ENCODE measurements at places on chromosomes 6 and 20.
A peak's percentile ranks its signal among the peaks of the same experiment; 100 is the strongest.

- DNase-seq = no peak
Measured at GRCh38 chr6:129713806-129714333, 3.9 kb upstream of the ARHGAP18 start.

DNA sequence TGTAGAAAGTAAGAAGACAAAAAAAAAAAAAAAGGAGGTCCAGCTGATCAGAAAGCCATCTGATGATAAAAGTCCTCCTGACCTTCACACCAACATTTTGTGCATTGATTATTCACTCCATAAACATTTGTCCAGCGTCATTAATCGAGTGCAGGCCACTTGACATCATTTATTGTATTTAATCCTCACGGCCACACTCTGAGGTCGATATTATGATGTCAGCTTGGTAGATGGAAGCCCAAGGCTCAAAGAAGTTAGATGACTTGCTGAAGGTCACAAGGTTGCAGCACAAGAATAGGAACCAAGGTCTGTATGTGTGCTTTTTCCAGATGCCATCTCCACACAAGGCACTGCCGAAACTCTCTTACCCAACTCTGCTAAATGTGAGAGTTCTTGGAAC is 328.4 kb downstream of the KIF16B start:
- no peak for DNase-seq

DNA sequence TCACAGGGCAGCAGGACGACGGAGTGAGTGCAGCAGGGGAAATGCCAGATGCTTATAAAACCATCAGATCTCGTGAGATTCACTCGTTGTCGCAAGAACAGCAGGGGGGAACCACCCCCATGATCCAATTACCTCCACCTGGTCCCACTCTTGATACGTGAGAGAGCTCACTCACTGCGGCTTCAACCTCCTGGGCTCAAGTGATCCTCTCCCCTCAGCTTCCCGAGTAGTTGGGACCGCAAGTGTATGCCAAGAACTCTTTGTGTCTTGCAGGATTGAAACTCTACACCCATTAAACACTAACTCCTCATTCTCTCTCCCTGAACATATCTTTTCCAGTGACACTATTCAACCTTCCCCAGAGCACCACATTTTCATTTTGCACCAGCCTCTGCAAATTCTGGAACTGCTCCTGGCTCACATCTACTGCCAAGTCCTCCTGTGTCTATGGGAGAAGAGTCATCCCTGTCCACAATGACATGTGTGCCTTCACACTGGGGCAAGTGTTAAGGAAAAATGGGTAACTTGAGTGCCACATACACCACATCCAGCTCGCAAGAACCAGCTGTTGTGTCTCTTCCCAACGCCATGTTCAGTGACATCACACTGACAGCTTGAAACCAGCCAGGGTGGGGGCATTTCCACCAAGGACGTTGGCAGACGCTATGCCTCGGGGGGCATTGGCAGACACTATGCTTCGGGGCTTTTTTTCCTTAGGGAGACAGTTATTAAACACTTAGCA is 14.7 kb upstream of the TAF4 start:
- no peak for DNase-seq

GRCh38 chr6:39941138-39941537 is 6.9 kb upstream of the MOCS1 start:
- no peak for DNase-seq

DNA sequence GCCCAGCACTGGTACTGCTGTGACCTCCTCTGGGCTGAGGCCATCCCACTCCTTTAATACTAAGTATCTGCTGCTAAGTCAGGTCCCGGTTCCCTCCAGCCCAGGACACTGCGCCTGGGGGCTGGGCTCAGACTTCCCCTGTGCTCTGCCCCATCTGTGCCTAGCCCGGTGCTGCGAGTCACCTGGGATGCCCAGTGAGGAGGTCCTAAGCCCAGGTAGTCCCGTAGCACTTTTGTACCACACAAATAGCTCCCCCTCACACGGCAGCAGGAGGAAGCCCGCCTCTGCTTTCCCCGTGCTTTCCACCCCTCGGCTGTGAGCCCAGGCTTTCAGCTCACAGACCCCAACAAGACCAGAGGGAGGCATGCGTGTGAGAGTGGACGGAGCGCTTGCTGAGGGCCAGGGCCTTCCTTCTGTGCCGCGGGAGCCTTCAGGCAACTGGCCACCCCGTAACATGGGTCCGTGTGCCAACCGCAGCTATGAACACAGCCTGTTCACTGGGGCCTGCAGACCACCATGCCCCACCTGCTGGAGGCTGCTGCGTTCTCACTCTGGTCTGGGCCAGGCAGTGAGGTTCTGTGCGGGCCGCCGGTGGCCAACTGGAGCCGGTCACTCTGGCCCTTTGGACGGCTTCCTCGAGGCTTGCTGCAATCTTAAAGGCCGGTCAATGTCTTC is 79.9 kb upstream of the MPC1 start:
- DNase-seq = no peak

- no peak for DNase-seq
Measured at GRCh38 chr6:411402-412145, 20.0 kb downstream of the IRF4 start.

DNA sequence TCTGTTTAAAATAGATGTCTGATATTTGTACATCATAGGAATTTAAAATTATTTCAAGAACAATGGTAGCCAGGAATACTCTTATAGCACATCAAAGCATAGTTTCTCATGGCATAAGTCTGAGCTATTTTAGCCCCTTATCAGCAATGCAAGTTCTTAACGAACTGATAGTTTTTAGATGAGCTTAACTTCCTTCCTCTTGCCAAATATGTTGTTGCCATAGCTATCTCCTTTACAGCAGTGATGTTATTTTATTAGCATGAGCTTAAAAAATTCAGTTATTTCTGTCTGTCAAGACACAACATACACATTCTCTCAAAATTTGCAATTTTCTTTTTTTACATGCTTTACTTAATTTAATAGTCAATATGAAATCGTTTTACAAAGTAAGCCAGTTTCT is 867.2 kb downstream of the PHF3 start:
- DNase-seq = no peak

DNA sequence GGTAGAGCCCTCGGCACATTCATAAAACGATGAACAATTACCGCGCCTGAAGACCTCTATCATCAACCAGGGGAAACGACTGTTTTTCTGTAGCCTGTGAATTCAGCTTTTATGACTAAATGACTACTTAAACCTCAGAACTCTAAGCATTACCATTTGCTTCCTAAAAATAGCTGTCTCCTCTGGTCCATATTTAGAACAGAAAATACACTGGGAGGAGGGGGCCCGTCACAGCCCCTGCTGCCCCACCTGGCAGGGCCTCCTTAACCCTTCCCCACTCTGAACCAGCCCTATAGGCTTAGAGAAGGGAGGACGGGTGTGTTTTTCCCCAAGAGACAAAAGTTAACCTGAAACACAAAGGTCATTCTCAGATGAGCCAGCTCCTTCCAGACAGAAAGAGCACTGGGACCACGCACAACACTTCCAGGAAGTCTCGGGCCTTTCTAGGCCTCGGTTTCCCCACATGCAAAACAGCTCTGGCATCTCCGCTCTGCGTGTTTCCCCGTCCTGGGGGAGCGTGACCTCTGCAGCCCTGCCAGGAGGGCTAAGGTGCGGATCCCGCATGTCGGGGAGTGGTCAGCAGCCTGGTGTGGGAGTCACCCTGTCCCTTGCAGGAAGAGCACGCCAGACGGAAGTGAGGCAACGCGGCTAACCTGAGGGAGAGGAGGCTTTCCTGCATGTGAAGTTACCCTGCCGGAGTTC is 193.9 kb downstream of the DLL1 start:
- peak; percentile 40 for DNase-seq

GRCh38 chr6:105882121-105882803 is 203.9 kb upstream of the PRDM1 start:
- no peak for DNase-seq

DNA sequence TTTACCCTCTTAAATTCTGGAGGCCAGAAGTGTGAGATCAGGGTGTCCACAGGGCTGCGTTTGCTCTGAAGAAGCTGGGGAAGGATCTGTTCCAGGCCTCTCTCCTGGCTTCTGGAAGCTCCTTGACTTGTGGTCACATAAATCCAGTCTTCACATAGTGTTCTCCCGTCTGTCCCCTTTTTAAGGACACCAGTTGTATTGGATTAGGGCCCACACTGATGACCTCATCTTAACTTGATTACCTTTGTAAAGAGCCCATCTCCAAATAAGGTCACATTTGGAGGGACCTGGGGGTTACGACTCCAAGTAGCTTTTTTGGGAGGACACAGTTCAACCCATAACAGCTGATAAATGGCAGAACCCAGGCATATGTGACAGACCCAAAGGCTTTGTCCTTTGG is 20.0 kb upstream of the WFDC2 start:
- no peak for DNase-seq

- no peak for DNase-seq
Measured at GRCh38 chr20:5844063-5844681, 94.0 kb downstream of the SHLD1 start.

DNA sequence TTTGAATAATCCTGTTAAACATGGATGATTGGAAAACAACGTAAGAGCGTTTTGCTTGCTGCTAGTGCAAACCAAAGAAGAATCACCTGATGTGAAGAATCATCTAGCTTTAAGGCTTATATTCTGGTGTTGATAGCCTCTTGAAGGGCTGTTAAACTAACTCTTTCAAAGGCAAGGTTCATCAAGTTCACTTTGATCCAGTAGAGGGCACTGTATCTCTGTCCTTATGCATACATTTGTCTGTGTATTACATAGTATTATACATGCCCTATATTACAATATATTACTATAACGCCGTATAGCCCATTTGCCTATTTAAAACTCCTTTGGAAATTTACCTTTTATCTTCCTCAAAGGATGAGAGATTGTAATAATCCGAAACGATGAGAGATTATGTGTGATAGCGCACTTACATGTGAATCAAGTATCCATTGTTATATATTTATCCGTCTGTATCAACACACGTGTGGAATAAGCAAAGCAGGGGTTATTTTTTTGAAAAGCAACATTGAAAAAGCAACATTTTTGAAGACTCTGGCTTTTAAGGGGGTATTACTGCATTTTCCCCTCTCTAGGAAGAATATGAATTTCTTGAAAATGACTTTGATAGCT is 50.8 kb upstream of the NRN1 start:
- no peak for DNase-seq

DNA sequence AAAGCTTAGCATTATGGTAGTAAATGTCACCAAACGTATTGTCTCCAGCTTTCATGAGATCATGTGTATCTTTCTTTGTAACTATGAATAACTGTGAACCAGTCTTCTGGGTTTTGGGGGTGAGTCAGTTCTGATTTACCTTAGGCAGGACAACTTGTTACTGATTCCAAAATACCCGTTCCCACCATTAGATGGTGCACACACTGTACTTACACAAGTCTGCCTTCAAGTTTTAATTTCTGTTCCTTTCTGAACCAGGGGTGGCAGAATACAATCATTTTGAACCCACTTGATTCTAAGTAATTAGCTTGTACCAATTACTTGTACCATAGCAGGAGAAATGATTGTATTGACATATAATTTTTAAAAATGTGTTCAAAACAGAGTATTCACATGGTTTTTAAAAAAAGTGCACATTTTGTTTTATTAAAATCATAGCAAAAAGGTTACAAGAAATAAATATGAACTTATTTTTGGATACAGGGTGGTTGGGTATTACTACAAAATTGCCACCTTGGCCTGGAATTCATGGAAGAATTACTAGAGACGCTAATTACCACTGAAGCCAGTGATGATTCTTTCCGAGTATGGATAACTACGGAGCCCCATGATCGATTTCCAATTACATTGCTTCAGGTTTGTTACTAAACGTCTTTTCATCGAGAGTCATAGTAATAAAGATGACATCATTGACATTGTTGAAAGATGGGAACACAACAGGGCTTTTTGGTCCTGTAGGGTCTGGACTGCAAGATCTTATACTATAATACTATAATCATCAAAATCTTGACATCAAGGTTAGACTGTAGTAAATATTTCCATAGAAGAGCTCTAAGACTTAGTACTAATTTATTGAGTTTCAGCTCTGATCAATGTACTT is 75.2 kb upstream of the GLP1R start:
- DNase-seq = no peak

- no peak for DNase-seq
Measured at GRCh38 chr20:21322083-21322710, 19.1 kb downstream of the XRN2 start.

- no peak for DNase-seq
Measured at GRCh38 chr20:61576372-61576771, 324.3 kb downstream of the CDH4 start.

DNA sequence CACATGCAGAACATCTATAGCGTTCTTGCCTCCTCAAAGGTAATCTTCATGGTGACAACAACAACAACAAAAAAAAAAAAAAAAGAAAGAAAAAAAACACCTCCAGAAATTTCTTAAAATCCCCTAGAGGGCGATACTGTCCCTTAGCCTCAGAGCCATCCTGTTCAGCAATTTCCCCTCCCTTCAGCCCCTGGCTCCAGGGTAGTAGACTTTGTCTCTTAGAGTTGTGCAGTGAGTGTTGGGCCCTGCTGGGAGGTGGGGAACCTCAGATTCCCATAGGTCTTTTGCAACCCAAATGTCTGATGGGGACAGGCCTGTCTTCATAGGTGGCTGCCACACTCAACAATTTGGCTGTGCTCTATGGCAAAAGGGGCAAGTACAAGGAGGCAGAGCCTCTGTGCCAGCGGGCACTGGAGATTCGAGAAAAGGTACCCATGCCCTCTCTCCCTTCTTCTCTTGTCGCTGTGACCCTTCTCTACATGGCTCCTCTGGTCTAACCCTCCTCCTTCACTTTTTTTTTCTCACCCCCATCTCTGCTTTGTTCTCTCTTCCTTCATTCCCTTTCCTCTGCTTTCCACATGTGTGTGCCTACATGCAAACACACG is 6.0 kb upstream of the PTK7 start:
- DNase-seq = no peak

- no peak for DNase-seq
Measured at GRCh38 chr6:66735106-66735890, 1028.3 kb upstream of the EYS start.

DNA sequence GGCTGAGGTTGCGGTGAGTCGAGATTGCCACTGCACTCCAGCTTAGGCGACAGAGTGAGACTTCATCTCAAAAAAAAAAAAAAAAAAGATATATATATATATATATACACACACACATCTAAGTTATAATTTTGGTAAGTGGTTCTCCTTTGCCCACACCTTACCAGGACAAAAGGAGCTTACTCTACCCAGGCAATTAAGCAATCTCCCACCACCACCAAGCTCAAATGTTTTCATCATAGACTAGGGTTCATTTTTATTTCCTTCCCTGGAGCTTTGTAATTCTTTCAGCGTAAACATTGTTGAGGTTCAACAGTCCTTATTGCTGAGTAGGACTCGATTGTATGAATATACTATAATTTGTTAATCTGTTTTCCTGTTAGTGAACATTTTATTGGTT is 23.5 kb downstream of the AMD1 start:
- DNase-seq = no peak

GRCh38 chr20:3751675-3752385 is 15.7 kb downstream of the ADISSP start:
- DNase-seq = peak; percentile 77

DNA sequence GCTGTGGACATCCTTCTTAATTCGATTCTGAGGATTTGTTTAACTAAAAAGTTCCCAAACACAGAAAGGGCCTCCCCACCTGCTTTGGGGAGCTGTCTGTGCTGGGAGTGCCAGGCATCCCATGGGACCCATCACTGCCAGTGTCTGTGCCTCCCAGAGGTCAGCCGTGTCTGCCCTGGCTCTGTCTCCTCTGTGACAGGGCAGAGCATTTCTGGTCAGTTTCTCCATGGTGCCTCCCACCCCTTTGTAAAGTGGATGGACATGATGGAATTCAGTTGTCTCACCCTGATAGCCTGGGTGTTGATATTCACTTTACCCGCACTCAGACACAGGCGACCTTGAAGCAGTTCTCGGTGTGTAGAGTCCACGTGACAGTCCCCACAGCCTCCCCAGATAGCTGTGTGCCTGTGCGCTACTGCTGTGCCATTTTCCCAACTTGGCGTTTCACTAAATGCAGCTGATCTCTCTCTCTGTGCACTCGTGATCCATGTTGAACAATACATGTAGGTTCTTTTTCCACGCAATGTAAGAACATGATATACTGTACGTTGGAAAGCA is 70.5 kb downstream of the CDS2 start:
- no peak for DNase-seq
